ENCODE measurements at places on chromosomes 2 and 18.

DNA sequence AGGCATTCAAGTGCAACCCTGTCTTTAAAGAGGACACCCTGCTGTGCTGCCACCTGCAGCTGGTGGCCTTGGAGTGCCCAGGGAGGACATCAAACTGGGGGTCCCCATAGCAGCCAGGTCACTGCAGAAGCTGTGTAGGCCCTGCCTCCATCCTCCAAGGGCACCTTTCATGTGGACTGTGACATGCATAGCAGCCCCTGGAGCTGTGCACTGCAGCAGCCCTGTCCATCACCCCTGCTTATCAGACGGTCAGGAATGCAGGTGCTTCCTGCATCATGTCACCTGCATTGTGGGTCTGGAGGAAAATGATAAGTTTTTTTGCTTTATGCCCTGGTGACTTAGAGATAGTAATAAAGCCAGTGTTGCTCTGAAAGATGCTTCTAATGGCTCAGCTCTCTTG, 155.7 kb downstream of the DYSF start:
- DNase-seq, result no peak

GRCh38 chr2:100013892-100014677, 128.3 kb downstream of the AFF3 start:
- no peak for DNase-seq

GRCh38 chr18:53219853-53220252, 879.9 kb downstream of the DCC start:
- no peak for DNase-seq

DNA sequence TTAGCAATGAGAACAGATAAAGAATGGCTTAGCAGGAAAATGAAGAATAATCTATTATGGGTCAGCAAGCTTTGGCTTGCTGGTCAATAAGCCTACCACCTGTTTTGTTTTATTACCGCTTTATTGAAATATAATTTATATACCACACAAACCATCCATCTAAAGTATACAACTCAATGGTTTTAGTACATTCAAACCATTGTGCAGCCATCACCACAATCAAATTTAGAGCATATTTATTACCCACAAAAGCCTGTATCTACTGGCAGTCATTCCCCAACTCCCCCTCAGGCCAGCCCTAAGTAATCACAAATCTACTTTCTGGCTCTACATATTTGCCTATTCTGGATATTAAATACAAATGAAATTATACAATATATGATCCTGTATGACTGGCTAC, 17.2 kb downstream of the PPP3R1 start:
- no peak for DNase-seq

DNA sequence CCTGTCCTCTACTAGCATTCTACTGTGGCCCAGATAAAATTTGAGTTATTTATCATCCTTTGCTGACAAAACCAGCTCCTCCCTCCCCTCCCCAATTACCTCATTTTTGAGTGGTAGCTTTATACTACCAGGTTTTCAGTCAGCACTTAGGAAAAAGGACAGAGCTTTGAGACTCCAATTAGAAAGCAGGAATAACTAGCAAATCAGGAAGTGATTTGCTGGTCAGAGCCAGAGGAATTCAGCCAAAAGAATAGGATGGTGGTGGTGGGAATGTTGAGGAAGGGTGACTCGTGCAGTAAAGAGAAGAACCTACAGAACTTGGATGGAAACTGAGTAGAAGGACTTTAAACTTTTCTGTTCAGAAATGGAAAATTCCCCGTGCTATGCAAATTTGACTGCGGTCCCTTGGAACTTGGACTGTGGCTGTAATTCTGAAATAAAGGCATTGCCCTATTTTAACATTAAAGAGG, 3.7 kb downstream of the MYL12B start:
- DNase-seq, result no peak

Data from NCI-H510A (cell line).